ENCODE measurements at places on chromosomes 6 and 20.

DNA sequence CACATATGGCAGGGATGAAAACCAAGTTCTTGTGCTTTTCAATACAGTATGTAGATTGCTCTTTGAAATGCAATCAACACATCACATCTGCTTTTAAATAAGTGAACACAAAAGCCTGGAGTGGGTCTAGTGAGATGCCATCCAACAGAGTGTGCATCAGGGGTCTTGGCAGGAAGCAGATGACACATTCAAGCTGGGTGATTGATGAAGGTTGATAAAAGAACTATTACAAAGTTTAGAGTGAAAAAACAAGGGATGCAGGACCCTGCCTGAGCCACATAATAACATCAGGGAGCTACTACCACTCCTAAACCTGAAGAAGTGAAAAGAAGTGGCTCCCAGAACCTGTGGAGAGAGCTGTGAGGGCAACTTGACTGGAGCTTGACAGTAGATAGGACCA is 16.6 kb upstream of the PLCB1 start:
- no peak for DNase-seq

GRCh38 chr6:1164600-1164999 is 147.3 kb upstream of the FOXQ1 start:
- DNase-seq = no peak

- DNase-seq = no peak
Observed at GRCh38 chr6:97203343-97203742, 79.7 kb downstream of the MMS22L start.

DNA sequence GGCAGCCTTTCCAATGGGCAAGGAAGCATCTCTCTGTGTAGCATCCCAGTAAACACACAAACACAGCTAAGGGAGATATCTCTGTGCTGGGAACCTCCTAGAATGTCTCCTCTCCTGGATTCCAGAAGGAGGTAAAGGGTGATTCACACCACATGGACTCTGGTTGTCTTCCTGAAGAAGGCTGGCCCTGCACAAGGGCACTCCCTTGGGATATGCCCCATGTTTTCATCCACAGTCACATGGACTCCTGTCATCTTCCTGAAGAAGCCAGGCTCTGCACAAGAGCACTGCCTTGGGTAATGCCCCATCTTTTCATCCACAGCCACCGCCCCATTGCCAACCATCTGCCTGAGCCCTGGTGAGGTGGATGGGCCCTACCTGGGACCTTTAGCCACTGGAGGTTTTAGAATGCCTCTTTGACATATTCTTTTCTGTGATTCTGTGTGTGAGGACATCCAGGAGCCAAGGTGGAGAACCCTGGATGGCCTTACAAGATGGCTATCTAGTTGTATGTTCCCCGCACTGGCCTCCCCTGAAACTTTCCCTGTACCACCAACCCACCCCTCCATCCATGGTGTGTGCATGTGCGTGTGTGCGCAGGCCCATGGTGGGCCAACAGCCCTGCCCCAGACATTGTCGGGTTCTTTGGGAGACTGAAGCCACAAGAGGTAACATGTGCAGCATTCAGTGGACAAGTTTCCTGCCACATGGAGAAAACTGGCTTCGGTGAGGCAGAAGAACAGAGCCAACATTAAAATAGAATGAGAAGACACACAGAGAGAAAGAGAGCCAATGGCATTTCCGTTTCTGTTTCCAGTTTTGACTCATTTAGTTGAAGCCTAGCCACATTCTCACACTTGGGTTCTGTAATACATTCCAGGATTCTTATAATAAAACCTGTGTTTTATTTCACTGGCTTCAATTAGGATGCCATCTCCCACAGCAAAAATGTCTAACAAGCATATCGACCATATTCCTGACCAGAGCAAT is 110.2 kb upstream of the CST7 start:
- no peak for DNase-seq

DNA sequence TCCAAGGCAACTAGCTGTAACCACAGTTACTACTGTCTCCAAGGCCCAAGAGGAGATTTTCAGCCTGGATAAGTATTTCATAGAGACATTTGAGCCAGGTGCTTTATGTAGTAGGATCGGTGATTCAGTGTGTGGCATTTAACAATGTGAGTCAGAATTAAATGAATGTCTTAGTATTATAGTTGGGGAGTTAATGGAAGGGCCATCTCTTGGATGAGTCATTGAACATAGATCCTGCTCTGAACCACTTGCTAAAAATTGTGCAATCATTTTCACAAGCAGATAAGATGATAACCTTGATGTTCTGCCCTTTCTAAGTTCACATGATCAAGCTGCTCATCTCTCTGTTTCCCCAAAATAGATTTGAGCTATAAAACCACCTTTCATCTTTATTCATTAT is 668.9 kb upstream of the CITED2 start:
- DNase-seq = no peak

DNA sequence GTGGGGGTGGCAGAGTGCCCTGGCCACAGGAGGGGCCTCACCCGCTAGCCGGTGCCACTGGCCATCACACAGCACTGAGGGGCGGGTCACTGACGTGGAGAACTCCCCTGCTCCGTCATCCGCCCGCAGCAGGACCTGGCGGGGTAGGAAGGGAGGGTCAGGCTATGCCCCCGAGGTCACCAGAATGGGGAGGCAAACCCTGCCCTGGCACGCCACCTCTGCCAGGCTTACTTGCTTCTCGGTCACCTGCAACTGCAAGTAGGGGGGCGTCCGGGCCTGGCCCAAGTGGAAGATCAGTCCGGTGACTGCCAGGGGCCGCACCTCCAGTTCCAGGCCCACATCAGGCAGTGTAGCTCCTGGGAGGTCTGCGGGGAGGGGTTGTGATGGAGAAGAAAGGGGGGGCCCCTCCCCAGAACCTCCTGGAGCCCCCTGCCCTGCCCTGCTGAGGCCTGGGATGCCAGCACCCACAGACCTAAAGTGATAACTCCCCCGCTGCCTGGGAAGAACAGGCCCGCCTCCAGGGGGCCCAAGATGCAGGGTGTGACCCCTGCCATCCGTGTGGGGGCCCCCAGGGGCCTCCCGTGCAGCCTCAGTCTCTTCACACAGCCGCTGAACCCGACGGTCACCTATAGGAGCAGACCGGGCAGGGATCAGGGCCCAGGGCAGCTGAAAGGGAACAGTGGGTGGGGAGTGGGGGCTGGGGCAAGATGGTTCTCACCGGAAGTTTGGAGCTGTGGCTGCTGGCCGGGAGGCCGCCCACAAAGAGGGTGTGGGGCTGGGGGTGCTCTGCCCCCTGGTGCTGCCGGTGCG is 7.4 kb downstream of the ADRM1 start:
- DNase-seq = no peak

GRCh38 chr6:93123585-93123984 is 295.8 kb downstream of the EPHA7 start:
- no peak for DNase-seq

GRCh38 chr6:112389361-112389760 is 42.2 kb downstream of the RFPL4B start:
- no peak for DNase-seq

All from activated effector memory CD4-positive, alpha-beta T cell treated with Interleukin-2 at 50 U/mL for 16 hours (primary cell).